ENCODE measurements at places on chromosomes 7 and 10.

DNA sequence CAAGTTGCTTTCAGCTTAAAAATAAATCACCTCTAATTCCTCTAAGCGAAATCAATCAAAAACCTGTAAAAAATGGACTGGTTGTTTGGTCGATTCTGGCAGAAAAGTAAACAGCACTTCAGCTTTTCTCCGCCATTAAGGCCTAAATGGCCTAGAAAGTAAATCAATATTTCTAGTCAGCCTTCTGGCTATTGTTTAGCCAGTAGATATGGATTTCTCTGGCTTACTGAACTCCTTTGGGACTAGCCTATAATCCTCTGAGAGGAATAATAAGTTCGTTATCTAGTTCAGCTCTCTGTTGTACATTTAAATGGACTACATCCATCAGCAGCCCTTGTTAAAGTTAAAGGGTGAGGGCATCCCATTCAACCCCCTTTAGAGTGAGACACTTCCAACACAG lies 400.1 kb upstream of the ETV1 start:
- no peak for DNase-seq

- no peak for DNase-seq
Observed at GRCh38 chr7:7564323-7564780, 2.3 kb upstream of the MIOS start.

- DNase-seq, result no peak
Observed at GRCh38 chr7:36986511-36986933, 262.2 kb upstream of the AOAH start.

GRCh38 chr7:131890176-131890575 lies 333.7 kb upstream of the PODXL start:
- DNase-seq, result no peak

GRCh38 chr7:38502289-38502688 lies 128.9 kb downstream of the AMPH start:
- DNase-seq, result no peak

DNA sequence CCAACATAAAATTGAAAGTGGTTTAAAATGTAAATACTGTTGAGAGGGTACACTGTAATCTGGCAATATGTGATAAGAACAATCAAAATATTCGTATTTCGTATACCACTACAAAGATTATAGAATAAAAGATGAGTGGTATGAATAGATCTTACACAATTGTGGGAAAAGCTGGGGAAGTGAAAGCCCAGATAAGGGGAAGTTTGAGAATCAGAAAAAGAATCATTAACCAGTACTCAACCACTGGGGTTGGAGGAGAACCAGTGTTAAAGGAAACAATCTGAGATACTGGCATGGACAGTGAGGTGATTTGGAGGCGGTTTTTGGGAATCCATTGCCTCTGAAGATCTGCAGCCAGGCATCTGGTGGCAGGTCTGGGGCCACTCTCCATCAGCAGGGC lies 59.7 kb upstream of the CDK14 start:
- no peak for DNase-seq

- no peak for DNase-seq
Observed at GRCh38 chr10:16968416-16969041, 151.3 kb upstream of the RSU1 start.

DNA sequence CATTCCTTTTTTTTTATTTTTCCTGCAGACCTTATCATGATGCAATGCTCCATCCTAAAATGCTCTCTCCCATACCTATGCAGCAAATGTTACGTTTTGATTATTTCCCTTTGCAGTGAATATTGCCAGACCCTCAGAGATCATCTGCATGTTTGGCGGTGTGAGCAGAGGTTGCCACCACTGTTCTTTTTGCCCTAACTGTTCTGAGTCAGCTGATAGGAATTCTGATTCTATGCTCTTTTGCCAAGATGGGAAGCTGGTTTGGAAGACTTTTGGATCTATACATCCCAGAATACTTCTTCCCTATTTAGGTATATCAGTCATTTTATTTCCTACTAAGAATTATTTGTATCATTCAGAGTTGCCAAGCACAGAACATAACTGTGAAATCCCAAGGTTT lies 130.5 kb downstream of the KLF6 start:
- DNase-seq, result no peak

DNA sequence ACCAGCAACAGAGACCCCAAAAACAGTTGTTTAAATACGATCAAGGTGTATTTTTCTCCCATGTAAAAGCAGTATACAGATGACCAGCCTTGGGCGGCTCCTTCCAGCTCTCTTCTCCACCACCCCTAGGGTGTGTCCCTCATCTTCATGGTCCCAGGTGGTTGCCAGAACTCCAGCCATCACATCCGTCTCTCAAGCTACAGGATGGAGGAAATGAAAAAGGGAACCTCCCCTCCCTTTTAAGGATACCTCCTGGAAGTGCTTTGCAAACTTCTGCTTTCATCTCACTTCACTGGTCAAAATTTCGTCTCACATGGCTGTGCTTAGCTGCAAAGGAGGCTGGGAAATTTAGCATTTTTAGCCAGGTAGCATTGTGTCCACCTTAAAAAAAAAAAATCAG lies 59.3 kb downstream of the C10orf105 start:
- no peak for DNase-seq

DNA sequence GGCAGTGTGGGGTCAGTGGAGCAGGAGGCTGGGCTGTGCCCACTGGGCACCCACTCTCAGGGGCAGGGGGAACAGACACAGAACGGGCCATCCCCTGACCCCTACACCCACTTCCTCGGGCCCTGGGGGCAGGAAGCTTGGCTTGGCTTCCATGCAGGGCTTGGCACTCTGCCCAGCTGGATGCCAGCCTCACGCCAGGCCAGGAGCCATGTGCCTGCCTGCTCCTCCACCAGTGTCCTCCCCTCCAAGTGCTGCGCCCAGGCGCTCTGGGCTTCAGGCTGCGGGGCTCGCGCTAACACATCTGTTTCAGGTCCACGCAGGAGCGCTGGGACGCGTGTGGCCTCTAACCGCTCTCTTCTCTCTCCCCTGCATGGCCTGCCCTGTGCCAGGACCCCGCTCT lies 12.7 kb downstream of the LDB3 start:
- no peak for DNase-seq

- no peak for DNase-seq
Observed at GRCh38 chr10:53579773-53580172, 807.2 kb upstream of the MBL2 start.

DNA sequence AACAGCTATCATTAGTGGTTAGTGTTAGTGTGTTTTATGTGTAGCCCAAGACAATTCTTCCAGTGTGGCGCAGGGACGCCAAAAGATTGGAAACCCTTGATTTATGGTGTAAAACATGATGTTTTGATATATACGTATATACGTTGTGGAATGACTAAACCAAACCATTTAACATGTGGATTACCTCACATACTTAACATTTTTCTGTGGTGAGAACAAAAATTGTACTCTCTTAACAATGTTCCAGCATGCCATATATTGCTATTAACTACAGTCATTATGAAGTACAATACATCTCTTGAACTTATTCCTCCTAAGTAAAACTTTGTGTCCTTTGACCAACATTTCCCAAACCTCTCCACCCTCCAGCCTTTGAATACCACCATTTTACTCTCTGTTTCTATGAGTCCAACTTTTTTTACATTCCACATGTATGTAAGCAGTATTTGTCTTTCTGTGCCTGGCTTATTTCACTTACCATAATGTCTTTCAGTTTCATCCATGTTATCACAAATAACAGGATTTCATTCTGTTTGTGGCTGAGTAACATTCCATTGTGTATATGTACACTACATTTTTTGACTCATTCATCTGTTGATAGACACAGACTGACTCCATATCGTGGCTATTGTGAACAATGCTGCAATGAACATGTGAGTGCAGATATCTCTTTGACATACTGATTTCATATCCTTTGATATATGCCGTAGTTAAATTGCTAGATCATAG lies 42.2 kb upstream of the MAGI2 start:
- no peak for DNase-seq

DNA sequence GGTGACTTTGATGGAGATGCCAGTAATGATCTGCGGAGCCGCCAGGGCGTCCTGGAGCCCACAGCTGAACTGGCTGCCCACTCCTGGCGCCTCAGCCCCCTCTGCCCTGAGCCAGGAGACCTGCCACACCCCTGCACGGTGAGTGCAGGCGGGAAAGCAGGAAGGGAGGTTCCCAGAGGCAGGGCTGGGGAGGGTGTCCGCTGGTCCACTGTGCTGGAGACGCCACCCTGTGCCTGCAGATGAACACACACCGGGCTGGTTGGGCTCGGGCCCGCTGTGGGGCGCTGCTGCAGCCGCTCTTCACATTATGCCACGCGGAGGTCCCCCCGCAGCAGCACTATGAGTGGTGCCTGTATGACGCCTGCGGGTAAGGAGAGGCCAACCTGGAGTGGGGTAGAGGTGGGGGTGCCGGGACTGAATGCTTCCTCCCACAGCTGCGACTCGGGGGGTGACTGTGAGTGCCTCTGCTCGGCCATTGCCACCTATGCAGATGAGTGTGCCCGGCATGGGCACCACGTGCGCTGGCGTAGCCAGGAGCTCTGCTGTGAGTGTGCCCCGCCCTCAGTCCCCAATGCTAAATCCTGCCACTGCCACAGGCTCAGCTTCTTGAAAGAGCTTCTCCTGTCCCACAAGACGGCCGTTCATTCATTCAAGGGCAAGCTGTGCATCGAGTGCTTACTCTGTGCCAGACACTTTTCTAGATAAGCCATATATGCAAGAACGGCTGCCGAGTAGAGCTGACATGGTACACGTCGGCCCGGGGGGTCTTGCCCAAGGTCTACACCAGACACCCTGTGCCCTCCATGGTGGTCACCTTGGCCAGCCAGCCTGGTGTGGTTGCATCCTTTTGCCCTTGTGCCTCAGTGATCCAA lies 14.3 kb upstream of the ZNF467 start:
- no peak for DNase-seq

All from activated CD4-positive, alpha-beta T cell treated with anti-CD3 and anti-CD28 coated beads, Interleukin-2, amount 10 ng/mL, durations not matched to agents 7 days and 5 days (primary cell).